Activated T-helper 1 cell treated with Interleukin-2 at 50 U/mL for 16 hours (primary cell): ENCODE measurements at places on chromosomes 4 and X.

GRCh38 chr4:155761047-155761446 is 2.2 kb downstream of the GUCY1B1 start:
- DNase-seq = no peak

DNA sequence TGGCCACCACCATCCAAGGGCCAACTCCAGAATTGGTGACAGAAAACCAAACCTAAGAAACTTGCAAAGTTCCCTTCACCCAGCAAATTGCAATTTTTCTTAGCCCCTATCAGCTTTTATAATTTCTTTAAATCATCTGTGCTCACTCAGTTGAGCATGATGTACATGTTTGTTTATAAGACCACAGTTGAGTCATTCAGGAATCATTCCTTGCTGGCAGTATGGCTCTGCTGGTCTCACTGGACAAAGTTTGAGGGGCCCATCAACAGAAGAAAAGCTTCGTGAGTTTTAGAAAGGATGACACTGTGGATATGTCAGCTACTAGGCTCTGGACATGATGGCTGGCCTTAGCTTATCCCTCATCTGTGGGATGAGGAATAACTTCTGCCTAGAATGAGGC is 4.0 kb downstream of the TRPC5 start:
- DNase-seq = no peak

- DNase-seq = no peak
These were observed 14.1 kb upstream of the CYTL1 start for GRCh38 chr4:5033281-5033841.

GRCh38 chrX:68696267-68696990 is 49.0 kb downstream of the STARD8 start:
- DNase-seq = no peak

- DNase-seq = no peak
These were observed 8.0 kb downstream of the HHIP start for GRCh38 chr4:144653781-144654545.

GRCh38 chrX:136666088-136666487 is 18.1 kb downstream of the CD40LG start:
- DNase-seq = no peak

- DNase-seq = no peak
These were observed 33.1 kb downstream of the SLC7A11 start for GRCh38 chr4:138209094-138209493.

GRCh38 chr4:32485956-32486355 is 1765.8 kb downstream of the PCDH7 start:
- no peak for DNase-seq

- no peak for DNase-seq
These were observed 69.6 kb upstream of the C4orf50 start for GRCh38 chr4:6087669-6088341.

DNA sequence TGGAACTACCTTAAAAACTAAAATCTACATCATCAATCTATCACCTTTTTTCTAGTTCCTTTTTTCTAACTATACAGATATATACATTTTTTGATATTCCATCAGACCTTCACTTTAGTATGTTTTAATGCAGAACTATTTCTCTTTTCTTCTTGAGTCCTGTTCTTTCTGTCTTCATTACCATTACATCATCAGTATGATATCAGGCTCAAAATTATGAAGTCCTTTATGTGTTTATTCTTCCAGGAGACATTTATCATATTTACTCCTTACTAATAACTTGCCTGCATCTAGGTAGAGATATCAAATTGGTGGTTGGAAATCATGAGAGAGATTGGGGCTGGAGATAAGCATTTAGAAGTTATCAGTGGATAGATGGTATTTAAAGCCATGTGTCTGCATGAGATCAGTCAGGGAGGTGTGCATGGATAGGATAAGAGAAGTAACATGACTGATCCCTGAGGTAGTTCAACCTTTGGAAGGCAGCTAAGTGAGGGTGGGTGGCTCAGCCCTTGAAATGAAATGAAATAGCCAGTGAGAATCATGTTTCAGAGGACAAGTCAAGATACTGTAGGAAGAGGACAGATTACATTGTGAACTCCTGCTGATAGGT is 43.1 kb downstream of the MRPL1 start:
- DNase-seq = no peak

- DNase-seq = no peak
These were observed 6.8 kb upstream of the SORCS2 start for GRCh38 chr4:7185487-7186030.

- no peak for DNase-seq
These were observed 13.3 kb downstream of the OPHN1 start for GRCh38 chrX:68419975-68420374.

GRCh38 chr4:93645120-93645519 is 183.4 kb upstream of the ATOH1 start:
- no peak for DNase-seq

GRCh38 chrX:15973299-15973698 is 118.7 kb upstream of the AP1S2 start:
- no peak for DNase-seq

DNA sequence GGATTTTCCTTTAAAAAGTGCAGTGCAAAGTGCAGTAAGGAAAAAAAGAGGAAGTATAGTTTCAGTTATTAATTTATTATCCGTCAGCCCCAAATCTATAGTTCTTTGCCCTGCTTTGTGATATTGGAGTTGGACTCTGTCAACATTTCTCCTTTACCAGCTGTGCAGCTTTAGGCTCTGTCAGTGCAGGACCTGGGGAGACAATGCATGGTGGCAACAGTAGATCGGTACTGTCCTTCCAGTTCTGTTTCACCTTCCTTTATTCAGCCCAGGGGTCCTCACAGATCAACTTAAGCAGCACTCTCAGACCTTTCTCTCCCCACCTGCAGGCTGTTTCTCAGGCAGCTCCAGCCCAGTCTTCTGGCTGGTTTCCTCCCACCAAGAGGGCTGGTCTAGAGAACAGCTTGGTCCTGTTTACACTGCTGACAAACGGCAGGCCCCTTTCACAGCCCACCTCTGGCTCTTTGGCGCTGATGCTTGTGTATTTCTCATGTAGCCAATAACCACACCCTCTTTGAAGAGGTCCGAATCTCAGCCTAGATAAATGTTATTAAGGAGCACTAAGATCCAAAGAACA is 71.6 kb downstream of the MCUB start:
- DNase-seq = no peak
